ENCODE measurements at places on chromosomes 7 and 10.

- DNase-seq: no peak
Measured at GRCh38 chr10:129656642-129657041, 189.6 kb downstream of the MGMT start.

- DNase-seq: no peak
Measured at GRCh38 chr10:35398355-35398754, 62.0 kb downstream of the CCNY start.

DNA sequence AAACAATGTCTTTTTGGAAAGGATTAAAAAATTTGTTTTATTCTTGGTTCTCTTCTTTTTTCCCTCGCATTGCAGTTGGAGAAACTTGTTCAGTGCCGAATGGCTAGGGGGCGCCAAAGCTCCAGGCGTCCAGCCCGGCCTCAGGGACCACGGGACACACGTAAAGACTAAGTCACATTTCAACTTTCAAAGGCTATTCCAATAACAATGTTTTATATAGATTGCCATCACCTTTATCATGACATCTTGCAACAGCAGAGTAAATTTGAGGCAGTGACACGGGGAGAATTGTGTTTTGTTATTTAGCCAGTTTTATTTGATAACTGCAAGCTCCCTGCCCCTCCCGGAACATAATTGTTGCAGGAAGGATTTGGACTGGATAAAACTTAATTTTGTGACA lies 2.2 kb upstream of the IGFBP3 start:
- peak; percentile 70 for DNase-seq

DNA sequence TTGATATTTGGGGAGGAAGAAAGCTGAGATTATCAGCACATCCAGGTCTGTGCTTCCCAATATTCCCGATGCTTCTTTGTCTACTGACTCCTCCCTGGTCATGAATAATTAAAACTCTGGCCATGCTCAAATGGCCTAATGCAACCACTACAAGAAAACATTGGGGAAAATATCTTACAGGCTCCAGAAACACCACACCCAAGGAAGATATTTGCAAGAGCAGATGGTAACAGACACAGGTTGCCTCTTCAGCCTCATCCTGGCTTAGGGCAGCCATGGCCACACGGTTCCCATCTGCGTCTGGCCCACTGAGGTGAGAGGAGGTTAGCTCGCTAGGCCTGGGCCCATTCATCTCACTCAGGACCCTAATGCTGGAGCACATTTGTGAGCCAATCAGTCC lies 108.4 kb upstream of the SDK1 start:
- DNase-seq: no peak

DNA sequence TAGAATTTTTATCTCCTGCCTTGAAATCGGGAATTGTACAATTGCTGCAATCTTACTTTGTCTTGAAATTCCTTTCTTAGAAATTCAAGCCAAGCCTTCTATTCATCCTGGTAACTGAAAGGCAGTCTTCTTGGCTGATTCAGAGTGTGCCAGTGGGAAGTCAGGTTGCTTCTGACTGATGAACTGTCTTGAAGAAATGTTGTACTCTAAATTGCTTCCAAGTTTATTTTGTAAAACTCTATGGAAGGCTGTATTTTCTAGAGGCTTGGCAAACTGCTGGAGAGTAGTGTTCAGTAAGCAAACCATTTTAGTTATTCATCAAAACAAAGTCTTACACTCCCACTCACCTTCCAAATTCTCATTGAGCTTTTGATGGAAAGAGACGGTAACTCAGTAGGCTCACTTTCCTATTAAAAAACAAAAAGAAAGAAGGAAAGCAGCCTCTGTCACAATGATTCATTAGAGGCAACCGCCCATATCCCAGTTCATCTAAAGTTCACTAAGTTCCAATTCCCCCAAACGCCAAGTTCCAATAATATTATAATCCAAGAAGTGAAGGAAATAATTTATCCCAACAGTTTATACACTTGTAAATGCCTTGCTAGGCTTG lies 187.9 kb upstream of the MALRD1 start:
- DNase-seq: peak; percentile 1

GRCh38 chr10:6446711-6447110 lies 133.4 kb downstream of the PRKCQ start:
- DNase-seq: no peak

DNA sequence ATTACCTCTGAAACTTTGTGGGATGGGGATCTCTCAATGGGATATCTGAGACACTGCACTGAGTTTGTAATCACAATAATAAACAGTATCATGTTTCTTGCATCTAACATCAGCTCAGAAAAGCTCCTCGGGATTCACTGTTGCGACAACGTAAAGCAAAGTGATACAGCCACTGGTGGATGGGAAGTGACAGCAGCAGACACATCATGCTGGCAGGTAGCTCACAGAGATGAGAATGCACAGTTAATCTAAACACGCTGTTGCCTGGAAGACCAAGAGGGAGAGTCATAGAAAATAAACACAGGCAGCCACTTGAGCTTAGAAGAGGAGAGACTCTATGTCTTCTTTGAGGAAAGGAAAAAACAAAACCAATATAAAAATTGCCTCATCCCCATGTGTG lies 513.8 kb downstream of the MAGI2 start:
- DNase-seq: no peak

DNA sequence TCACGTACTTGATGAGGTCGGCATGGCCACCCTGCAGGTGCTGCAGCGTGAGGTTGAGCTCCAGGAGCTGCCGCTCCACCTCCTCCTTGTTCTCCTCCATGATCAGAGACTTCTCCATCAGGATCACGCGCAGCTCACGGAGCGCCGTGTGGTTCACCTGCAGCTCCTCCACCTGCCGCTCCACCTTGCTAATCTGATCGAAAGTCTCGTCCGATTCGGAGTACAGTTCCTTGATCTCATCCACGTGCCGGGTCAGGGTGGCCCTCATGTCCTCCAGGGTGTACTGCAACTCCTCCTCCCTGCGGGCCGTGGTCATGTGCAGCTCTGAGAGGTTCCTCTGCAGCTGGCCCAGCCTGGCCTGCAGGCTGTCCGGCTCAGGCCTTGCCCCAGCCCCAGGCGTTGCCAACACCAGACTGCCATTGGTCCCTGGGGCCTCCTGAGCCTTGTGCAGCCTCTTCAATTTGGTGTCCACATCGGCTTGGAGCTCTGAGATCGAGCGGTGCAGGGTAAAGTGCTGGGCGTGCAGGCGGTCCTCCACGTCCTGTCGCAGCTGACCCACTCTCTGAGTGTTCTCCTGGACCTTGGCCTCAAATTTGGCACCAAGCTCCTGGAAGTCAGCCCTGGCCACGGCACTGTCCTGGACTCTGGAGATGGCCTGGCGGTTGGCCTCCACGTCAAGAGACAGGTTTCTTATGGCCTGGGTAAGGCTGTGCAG lies 13.9 kb downstream of the MMRN2 start:
- DNase-seq: no peak

GRCh38 chr10:110170142-110170971 lies 37.0 kb upstream of the MXI1 start:
- no peak for DNase-seq

- no peak for DNase-seq
Measured at GRCh38 chr10:57983281-57983791, 284.4 kb downstream of the IPMK start.
